ENCODE measurements at places on chromosomes 2 and 18. TPM values are rescaled to one million over a fixed set of nuclear protein-coding genes. Genes with fewer than 3 reads are reported as not detected.

DNA sequence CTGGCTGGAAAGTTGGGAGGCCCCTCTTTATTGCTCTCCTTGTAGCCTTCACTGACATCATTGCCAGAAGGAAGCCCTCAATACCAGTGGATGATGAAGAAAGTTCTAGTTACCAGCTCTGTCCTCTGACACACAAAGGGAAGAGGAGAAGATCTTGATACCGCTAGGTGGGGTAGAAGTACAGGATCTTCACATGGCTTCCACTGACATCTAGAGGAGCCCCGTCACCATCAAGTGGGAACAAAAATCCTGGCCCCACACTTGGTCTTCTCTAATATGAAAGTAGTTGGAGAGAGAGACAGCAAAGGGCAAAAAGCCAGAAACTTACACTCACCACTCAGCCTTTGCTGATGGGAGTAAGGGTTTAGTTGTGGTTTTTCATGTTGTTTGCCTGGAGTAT is 12.4 kb downstream of the XIRP2 start:
- H3K4me3 ChIP-seq, result no peak overlapping the region
- no peaks in the 10 kb centered on the region for H3K4me1 ChIP-seq
- H3K36me3 ChIP-seq, result no peaks in the 10 kb centered on the region
- no peak for DNase-seq
- H3K27me3 ChIP-seq, result no peaks in the 10 kb centered on the region
- no peak overlapping the region for H3K27ac ChIP-seq

GRCh38 chr2:231191896-231192872 is 6.2 kb upstream of the ARMC9 start:
- H3K4me3 ChIP-seq, result no peak overlapping the region
- peaks cover 19% of the 10 kb centered on the region for H3K27me3 ChIP-seq
- no peak for DNase-seq

- H3K27me3 ChIP-seq, result no peaks in the 10 kb centered on the region
- H3K27ac ChIP-seq, result peak overlapping the region; percentile 84
- DNase-seq, result no peak
- H3K36me3 ChIP-seq, result no peaks in the 10 kb centered on the region
- peaks cover 90% of the 10 kb centered on the region for H3K4me1 ChIP-seq
Measured at GRCh38 chr2:8477552-8478470, 204.0 kb upstream of the ID2 start.

DNA sequence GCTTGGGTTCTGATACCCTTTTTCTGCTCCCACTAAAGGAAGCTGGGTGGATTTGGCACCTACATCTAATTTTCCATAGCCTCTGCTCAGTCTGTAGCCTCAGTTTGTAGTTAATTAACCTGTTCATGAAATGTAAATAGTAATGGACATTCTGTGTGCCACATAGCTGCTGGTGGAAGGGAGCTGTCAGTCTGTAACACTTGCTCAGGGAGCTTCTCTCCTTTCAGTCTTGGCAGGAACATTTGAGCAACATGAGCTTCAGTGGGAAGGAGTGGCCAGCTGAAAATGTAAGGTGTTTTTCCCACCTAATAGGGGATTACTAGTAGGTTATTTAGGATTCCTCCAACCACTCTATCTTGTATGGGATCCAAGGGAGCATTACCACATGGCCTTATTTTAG is 203.4 kb downstream of the ASXL3 start:
- no peak overlapping the region for H3K27ac ChIP-seq
- DNase-seq, result no peak
- no peaks in the 10 kb centered on the region for H3K27me3 ChIP-seq
- peaks cover 6% of the 10 kb centered on the region for H3K36me3 ChIP-seq

DNA sequence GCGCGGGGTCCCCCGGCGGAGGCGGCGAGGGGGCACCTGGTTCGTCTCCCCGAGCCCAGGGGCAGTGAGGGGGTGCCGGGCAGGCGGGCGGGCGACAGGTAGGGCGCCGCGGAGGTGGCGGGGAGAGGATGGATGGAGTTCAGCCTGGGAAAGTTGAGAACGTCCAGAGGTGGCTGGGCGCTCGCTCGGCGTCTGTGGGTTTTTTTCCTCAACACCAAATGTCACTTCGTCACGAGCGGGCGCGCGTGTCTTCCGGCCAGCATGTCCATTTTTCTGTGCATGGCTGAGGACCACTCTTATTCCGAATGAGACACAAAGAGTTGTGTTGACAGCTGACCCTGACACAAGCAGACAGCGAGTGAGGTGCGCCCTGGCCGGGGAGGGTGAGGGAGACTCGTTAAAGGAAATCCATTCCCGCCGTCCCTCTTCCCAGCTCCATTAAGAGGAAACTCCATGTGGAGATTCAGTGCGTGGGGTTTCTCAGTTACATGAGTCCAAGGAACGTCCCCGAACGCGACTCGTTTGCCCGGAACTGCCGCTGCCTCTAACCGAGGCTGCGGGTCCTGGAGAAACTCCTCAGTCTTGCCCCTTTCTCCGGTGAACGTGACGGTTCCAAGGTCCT is 859 bp downstream of the GREB1L start:
- H3K4me1 ChIP-seq, result no peaks in the 10 kb centered on the region
- H3K27me3 ChIP-seq, result peaks cover 31% of the 10 kb centered on the region
- no peak overlapping the region for H3K27ac ChIP-seq
- H3K4me3 ChIP-seq, result no peak overlapping the region

DNA sequence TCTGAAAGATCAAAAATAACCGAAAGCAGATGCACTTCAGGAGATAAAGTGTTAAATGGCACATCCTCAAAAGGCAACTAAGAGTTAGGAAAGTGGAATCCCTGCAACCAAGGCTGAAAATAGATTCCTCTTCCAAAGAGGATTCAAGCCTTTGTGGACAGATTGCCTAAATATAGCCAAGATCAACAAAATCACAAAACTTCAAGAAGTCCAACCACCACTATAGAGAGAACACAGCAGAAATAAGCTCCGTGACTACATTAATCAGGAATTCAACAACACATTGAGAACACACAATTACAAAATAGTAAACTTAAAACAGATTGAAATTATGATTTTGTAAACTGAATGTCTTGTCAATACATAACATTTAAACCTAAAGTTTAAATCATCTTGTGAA is 165.7 kb downstream of the LNPK start:
- H3K27ac ChIP-seq, result no peak overlapping the region
- no peak for DNase-seq
- no peaks in the 10 kb centered on the region for H3K36me3 ChIP-seq
- no peaks in the 10 kb centered on the region for H3K4me1 ChIP-seq
- H3K27me3 ChIP-seq, result peaks cover 9% of the 10 kb centered on the region
- H3K4me3 ChIP-seq, result no peak overlapping the region

GRCh38 chr18:26802330-26803200 is 62.9 kb downstream of the AQP4 start:
- no peak overlapping the region for H3K27ac ChIP-seq
- peaks cover 4% of the 10 kb centered on the region for H3K36me3 ChIP-seq
- no peaks in the 10 kb centered on the region for H3K4me1 ChIP-seq
- DNase-seq, result no peak

The SUMO1 gene
- 94.1 TPM for total RNA-seq

All from natural killer cell treated with Interleukin-12 subunit alpha and Interleukin-12 subunit beta and Interleukin-15 and Interleukin-18, amount 100 ng/mL, for 72 hours (primary cell).